Neuronal stem cell (in vitro differentiated cells): ENCODE measurements at places on chromosomes 1 and 21.
A peak's percentile ranks its signal among the peaks of the same experiment; 100 is the strongest.

DNA sequence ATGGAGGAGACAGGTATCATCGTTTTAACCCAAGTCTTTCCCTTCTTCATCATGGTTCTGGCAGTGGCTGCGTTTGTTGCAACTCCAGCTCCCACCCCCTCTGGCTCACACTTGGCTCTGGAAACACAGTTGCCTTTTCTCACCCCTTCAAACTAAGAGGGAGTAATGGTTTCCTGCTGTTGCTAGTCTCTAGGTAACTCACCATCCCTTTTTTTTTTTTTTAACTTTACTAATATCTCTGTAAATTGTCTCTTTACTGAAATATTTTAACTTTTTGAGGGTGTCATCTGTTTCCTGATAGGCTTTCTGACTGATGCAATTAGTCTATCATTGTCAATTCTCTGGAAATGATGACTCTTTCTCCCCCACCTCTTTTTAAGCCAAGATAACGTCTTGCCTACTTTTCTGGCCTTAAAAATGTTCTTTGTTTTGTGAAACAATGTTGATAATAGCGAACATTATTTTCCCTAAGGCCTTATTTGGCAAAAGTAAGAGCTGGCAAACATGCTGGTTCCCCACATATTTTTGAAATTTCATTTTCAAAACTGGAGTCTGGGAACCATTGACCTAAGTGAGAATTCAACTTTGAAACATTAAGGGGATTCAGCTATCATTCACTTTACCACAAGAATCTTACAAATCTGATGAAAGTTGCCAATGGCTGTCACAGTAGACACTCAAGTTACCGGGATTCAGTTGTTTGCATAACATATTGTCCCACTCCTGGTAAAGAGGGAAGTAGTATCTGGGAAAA lies 85.3 kb downstream of the LEPR start:
- H3K4me1 ChIP-seq, result peaks cover 1% of the 10 kb centered on the region
- H3K27ac ChIP-seq, result no peak overlapping the region
- H3K36me3 ChIP-seq, result no peaks in the 10 kb centered on the region
- H3K27me3 ChIP-seq, result no peaks in the 10 kb centered on the region

- H3K27ac ChIP-seq, result no peak overlapping the region
- no peak for DNase-seq
- H3K27me3 ChIP-seq, result no peaks in the 10 kb centered on the region
- H3K4me3 ChIP-seq, result no peak overlapping the region
- H3K4me1 ChIP-seq, result no peaks in the 10 kb centered on the region
Measured at GRCh38 chr1:177830531-177831135, 139.2 kb downstream of the SEC16B start.

- H3K36me3 ChIP-seq, result no peaks in the 10 kb centered on the region
- H3K27me3 ChIP-seq, result no peaks in the 10 kb centered on the region
- H3K4me3 ChIP-seq, result no peak overlapping the region
Measured at GRCh38 chr21:13854638-13855037, 245.1 kb downstream of the POTED start.

GRCh38 chr1:61640531-61641530 lies 84.1 kb downstream of the TM2D1 start:
- peaks cover 53% of the 10 kb centered on the region for H3K27me3 ChIP-seq
- H3K4me1 ChIP-seq, result no peaks in the 10 kb centered on the region
- no peak for DNase-seq
- H3K36me3 ChIP-seq, result no peaks in the 10 kb centered on the region
- no peak overlapping the region for H3K4me3 ChIP-seq

DNA sequence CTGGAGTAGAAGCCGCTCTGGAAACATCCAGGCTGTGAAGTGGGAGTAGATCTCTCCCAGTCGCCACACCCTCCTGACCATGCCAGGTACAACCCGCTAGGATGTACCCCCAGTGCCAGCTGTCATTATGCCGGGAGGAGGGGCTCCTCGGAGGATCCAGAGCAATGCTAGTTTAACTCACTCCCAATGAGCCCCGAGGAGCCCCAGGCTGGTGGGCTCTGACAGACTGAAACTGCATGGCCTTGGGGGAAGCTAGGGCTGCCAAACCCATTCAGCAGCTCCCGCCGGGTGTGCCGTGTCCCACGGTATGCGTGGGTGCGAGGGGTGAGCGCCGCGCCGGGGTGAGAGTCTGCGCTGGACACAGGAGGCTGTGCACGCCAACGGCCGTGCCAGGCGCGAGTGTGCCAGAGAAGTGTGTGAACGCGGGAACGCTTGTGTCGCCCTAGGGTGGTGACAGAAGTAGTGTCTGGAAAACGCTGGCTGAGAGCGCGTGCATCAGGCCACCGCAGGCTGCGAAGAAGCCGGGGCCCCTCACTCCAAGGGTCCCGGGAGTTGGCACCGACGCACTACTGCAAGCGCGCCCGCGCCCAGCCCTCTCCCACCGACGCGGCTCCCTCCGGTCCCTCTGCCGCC lies 177.1 kb upstream of the EDN2 start:
- H3K36me3 ChIP-seq, result no peaks in the 10 kb centered on the region
- H3K27ac ChIP-seq, result no peak overlapping the region
- peak overlapping the region; percentile 37 for H3K4me3 ChIP-seq

- H3K36me3 ChIP-seq, result peaks cover 25% of the 10 kb centered on the region
- no peak overlapping the region for H3K27ac ChIP-seq
- DNase-seq, result peak; percentile 80
- H3K27me3 ChIP-seq, result no peaks in the 10 kb centered on the region
Measured at GRCh38 chr1:6343506-6344405, 49.8 kb downstream of the ACOT7 start.

DNA sequence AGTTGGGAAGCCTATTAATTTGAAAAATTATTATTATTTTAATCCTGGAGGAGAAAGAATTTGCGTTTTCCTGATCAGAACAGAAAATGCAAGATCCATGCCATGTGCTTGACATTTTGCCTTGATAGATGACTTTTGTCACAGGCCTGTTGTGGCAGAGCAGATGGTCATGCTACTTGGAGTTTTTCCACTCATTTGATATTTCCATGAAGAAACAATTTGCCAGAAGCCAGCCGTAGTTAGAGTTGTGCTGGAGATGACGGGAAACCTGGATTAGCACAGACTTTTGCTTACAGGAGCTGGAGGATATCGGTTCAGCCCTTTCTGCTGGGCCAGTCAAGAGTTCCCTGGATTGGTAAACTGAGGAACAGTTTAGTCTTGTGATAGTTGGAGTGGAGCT lies 3.2 kb downstream of the RCAN3 start:
- no peaks in the 10 kb centered on the region for H3K4me1 ChIP-seq
- no peak for DNase-seq
- peaks cover 18% of the 10 kb centered on the region for H3K27me3 ChIP-seq
- H3K4me3 ChIP-seq, result no peak overlapping the region
- no peaks in the 10 kb centered on the region for H3K36me3 ChIP-seq
- H3K27ac ChIP-seq, result no peak overlapping the region

DNA sequence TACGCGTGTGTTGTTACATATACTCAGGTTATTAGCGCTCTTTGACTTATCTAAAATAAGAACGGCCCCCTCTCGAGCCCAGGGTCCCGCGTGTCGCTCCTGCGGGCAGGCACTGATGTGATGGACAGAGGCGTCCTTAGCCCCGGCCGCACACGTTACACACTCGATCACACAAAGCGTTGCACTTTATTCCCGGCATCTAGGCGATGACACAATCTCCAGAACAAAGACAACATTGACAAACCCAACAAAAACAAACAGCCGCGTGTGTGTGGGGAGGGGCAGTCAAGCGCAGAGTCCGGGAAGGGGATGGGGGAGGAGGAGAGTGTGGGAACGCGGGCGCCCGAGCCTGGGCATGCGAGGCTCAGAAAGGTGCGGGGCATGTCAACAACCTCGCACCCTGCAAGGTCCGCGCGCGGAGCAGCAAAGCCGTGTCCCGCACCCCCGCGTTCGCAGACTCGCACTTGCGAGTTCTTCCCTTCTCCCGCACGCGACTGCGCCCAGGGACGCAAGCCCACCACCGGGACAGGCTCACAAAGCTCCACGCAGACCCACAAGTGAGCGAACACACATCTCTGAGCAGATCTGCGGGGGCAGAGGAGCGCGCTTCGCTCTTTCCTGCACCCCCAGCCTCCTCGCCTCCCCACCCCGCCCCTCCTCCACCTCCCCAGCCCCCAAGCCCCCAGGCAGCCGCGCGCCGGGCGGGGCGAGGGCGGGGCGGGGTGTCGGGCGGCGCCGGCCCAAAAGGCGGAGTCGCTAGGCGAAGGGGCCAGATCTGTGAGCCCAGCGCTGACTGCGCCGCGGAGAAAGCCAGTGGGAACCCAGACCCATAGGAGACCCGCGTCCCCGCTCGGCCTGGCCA lies at the start of gene EFNA1:
TSS of gene EFNA1 (plus strand) at position 772 of the 862 bp plus-strand sequence. CDS start 102 bp downstream, outside the sequence.
- peaks cover 48% of the 10 kb centered on the region for H3K4me1 ChIP-seq
- peaks cover 2% of the 10 kb centered on the region for H3K36me3 ChIP-seq
- peaks cover 10% of the 10 kb centered on the region for H3K27me3 ChIP-seq
- DNase-seq, result no peak
- H3K4me3 ChIP-seq, result peak within 1 kb of the TSS; percentile 80

DNA sequence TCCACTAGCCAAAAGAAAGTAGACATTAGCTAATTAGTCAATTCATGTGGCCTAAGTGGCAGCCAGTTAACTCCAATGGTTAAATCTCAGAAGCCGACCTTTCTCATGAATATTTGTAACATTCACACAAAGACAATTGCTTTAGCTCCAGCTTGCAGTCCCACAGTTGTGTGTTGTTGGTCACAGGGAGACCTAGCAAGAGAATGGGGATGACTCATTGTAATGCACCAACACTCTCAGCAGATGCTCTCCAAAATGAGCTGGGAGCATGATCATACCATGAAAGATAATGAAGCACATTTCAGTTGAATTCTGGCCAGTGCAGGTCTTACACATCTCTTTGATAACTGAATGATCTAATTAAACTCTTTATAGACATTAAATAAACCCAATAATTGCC lies 160.4 kb downstream of the HLX start:
- H3K36me3 ChIP-seq, result no peaks in the 10 kb centered on the region
- H3K27me3 ChIP-seq, result no peaks in the 10 kb centered on the region
- DNase-seq, result no peak
- H3K4me1 ChIP-seq, result no peaks in the 10 kb centered on the region
- no peak overlapping the region for H3K27ac ChIP-seq
- no peak overlapping the region for H3K4me3 ChIP-seq

GRCh38 chr1:90371448-90371813 lies 345.7 kb downstream of the BARHL2 start:
- H3K36me3 ChIP-seq, result no peaks in the 10 kb centered on the region
- no peak for DNase-seq
- no peaks in the 10 kb centered on the region for H3K27me3 ChIP-seq
- no peak overlapping the region for H3K4me3 ChIP-seq
- no peaks in the 10 kb centered on the region for H3K4me1 ChIP-seq
- H3K27ac ChIP-seq, result no peak overlapping the region
